ENCODE measurements at places on chromosomes 16 and 17.
A peak's percentile ranks its signal among the peaks of the same experiment; 100 is the strongest.

GRCh38 chr17:64938925-64939474 lies 19.7 kb upstream of the LRRC37A3 start:
- no peak for DNase-seq

DNA sequence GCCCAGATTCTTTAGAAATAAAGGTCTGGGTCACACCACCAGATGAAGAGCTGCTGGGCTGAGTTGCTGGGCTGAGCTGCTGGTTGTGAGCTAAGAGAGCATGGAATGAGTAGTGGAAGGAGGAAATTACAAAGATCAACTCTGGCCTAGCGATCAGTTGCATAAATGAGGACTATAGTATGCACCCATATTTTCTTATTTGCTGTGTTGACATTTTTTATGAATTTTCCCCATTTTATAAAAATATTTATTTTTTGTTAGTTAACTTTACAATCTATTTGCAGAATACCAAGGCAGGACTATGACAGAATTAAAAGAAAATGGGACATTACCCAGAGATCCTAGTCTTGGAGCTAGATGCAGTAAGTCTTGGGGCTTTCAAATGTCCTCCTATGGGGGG lies 23.6 kb upstream of the SLC13A2 start:
- DNase-seq: no peak

- DNase-seq: no peak
Observed at GRCh38 chr16:50668368-50669008, 12.6 kb downstream of the SNX20 start.

- DNase-seq: peak; percentile 47
Observed at GRCh38 chr17:51046514-51047384, 73.9 kb downstream of the SPAG9 start.

- no peak for DNase-seq
Observed at GRCh38 chr16:10877472-10877946, 507 bp downstream of the CIITA start.

- DNase-seq: no peak
Observed at GRCh38 chr16:31187808-31188189, 7.9 kb downstream of the FUS start.

GRCh38 chr17:49887086-49887743 lies 39.3 kb upstream of the TAC4 start:
- DNase-seq: no peak

DNA sequence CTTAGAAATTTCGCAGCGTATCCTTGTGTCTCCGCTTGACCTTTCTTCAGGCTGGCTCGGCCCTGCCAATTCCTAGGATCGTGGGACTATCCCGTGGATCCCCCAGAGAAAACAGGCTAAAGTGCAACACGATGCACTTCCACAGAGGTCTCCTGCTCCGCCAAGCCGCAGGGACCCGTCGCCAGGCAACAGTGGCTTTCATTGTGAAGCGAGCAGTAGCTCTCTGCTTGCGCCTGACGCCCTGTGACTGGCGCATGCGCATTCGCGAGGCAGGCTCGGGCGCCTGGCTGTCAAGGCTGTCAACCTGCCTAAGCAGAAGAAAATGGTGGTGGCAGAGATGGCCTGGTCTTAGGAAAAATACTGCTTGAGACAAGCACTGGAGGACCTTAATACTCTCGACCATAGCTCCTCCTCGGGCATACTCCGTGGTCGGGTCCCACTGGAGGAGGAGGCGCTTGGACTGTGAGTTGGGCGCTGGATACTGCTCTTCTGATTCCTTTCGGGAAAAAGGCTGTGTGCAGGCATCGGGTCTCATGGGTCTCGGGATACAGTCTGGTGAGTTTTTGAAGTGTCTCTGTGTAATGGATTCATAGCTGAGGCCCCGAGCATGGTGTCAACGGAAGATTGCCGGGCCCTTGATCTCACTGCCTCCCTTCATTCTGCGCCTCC lies 2336.1 kb downstream of the TP53TG3F start:
- DNase-seq: peak; percentile 73

DNA sequence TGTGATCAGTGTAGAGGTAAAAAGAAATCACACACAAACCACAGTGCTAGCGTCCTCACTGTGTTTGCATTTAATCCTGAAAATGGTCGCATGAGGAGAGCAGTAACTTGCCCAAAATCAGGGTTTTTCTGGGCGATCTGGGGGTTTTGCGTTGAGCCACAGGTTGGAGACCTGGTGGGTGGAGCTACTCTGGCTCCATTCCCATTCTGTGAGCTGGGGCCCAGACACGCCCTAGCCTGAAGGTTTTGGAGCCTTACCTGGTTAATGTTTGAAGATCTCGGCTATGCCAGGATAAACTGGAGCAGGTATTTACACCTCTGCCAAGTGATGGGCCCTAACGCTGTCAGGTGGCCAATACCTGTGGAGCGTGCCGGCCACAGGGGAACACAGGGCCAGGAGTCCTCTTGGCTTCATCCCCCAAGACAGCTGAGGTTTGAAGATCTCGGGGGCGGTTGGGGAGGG lies 48.4 kb downstream of the MPRIP start:
- DNase-seq: no peak

DNA sequence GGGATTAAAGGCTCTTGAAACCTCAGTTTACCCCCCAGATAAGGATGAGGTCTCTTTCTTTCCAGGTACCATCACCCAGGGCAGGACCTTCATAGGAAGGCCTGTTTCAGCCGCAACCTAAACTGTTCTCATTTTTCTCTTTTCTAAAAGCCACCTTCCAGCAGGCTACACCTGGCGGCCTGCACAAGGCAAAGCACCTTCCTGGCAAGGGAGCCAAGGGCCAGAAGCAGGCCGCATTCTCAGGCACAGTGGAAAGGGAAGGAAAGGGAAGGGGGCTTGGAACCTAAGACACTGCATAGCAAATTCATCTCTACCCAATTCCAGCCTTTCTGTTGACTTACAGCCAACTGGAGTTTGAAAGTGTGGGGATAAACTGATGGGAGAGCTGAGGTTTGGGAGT lies 8.9 kb upstream of the NDEL1 start:
- no peak for DNase-seq

DNA sequence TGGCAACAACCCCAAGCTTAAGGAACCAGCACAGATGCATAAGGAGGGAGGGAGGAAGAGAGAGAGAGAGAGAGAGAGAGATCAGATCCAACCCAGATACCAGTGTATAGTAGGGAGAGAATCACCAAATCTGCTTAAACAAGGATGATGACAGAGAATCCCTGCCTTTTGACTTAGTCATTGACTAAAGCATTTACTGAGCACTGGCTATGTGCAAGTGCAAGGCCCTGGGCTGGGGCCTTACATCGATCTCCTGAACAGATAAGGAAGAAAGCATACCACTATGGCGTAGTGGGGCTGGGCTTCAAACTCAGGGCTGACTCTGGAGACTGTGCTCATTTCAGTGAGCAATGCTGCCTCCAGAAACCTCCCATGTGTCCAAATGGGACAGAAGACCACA lies 15.8 kb downstream of the TSNAXIP1 start:
- DNase-seq: no peak

DNA sequence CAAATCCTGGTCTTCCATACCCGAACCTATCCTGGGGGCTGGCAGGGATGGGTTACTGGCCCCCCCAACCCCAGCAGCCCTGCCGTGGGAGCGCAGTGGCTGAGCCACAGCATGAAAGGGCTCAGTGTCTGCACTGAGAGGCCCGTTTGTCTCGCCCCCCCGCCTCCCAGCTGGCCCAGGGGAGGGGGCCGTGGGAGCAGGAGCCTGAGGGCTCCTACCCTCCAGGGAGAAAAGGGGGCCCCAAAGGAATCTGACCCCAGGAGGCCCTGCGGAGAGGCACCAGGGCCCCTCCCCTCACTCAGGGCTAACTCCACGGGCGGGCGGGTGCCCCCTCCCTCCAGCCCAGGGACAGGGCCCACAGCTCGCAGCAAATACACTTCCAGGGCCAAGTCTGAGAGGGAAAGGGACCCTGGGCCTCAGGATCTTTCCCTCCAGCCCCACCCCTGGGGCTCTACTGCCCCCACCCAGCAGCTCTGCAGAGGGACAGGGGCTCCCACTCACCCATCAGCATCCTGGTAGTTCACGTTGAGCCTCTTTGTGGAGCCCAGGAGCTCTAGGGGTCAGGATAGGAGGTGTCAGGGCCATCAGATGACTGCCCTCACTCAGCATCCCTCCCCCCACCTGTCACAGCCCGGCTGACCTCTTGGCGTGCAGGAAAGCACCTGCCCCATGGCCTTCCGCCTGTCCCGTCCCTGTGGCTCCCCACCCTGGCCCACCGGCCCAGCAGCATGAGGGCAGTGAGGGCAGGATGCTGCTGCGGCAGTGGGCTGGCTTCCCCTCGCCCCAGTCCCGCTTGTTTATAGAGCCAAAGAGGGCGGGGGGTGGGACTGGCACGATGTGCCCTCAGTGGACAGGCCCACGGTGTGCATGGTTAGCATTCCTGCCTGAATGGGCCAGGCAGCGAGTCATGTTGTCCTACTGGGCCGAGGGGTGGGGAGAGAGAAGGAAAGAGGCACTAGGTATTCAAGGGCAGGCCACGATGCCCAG lies 7.3 kb downstream of the CASKIN2 start:
- DNase-seq: no peak

DNA sequence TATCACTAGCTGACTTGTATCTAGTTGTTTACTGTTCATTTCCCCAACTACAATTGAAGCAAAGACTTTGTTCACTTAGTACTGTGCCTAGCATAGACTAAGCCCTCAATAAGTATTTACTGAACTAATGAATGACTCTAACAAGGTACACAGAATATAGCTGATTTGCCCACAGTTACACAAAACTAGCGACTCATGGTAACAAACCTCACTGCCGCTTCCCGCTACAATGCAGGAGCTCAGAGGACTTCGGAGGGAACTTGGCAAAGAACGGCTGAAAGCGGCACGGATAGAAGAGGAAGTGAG lies 524 bp downstream of the EFTUD2 start:
- DNase-seq: peak; percentile 19

DNA sequence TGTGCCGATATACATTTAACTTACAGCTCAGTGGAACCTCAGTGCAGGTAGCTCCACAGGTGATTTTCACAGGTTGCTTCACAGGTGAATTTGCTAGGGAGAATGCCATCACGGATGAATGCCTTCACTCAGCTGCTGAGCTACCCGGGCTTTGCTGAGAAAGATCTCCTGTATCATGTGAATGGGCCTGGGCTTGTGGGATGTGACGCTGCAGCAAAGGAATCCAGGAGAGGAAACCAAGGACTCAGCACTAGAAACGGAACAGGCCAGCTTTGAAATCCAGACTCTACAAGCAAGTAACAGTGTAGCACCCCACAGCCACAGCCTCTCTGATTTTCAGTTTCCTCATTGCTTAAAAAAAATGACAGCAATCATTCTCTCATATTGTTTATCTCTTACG lies 271.4 kb upstream of the MAF start:
- DNase-seq: no peak

DNA sequence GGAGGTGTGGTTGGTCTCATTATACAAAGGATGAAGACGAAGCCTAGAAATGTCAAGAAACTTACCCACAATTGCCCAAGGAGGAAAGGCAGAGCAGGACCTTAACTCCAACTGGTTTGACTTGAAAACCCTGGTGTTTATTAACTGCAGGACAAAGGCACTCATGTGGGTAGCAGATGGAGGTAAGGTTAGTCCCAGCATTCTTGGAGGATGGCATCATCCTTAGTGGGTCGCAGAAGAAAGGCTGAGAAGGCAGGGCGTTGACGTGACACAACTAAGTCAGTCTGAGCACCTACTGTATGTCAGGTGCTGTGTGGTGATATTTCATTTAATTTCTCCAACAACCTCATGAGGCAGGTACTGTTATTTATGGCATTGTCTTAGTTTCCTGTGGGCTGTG lies 101.3 kb downstream of the HAPSTR1 start:
- DNase-seq: no peak

DNA sequence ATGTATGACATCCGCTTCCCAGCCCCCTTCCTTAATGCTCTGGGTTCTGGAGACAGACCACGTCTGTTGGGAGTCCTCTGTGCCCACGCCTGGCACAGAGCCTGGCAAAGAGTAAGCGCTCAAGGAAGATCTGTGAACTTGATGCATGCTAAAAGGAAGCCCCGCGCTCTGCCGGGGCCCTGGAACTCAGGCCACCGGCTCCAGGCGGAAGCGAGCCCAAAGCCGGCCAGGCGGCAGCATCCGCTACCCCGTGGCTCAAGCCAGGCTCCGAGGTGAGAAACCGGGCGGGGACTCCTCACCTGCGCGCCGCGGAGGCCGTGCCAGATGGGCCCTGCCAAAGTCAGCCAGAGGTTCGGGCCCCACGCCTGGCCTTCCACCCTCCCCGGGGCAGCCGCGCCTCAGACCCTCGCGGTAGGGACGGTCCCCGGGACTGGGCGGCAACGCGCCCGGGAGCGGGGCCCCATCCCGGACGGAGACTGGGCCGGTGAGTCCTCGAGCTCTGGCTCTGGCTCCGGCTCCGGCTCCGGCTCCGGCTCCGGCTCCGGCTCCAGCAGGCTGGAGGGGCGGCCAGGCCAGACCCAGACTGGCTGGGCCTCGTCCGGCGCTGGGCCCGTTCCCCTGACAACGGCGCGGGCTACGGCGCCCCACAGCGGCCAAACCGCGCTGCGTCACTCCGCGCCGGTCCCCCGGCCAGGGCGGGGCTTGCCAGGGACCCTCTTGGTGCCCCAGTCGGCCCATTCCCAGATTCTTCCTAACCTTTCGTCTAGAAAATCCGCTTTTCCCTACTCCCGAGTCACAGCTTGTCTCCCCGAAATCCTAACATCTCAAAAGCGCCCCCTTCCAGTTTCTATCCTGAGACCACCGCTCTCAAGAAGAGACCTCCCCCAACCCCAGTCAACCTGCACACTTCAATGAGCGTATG lies at the start of gene ZDHHC1:
TSS of gene ZDHHC1 (minus strand) at position 606 of the 922 bp plus-strand sequence. CDS start 8,702 bp downstream, outside the sequence.
- peak; percentile 35 for DNase-seq

GRCh38 chr16:26133416-26134093 lies 441.8 kb downstream of the HS3ST4 start:
- DNase-seq: no peak

DNA sequence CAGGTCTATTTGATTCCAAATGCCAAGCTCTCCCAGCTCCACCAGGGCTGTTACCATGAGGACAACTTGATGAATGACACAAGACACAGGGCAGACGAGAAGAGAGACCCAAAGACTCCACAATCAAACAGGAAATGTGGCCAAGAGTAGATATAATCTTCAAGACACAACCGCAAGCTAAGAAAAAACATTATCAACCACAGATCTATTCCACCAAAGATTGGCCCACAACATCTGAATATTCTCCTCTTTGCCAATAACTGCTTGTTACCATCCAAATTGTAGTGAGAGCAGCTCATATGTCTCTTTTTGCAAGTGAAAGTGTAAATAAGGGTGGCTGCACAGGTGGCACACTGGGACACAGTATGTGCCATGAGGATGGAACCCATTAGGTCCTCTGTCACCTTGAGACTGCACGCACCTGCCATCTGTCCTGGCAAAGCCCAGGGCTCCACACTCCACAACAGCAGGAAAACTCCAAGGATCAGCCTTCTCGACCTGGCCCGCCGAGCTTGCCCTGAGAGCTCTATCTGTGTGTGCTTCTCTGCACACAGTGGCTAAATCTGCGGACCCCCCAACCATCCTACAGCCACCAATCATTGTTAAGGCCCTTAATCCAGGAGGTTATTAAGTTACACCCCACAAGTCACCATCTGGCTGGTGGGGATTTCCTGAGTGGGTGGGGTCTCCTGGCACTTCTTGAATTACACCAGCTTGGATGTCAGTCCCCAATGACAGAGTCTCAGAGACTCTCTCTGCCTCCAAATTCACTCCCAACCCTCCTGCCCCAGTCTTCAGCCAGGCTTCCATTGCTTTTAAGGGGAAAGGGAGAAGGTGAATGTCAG lies 50.5 kb downstream of the DYNLRB2 start:
- no peak for DNase-seq

GRCh38 chr16:85614338-85615013 lies 1.4 kb downstream of the GSE1 start:
- no peak for DNase-seq

- DNase-seq: no peak
Observed at GRCh38 chr16:87966064-87966645, 14.9 kb downstream of the BANP start.

GRCh38 chr16:81707411-81708265 lies 71.5 kb upstream of the PLCG2 start:
- no peak for DNase-seq

- DNase-seq: peak; percentile 31
Observed at GRCh38 chr16:67428146-67428731, 2.7 kb upstream of the HSD11B2 start.
